ENCODE measurements at places on chromosomes 12 and 14. TPM values are rescaled to one million over a fixed set of nuclear protein-coding genes. Genes with fewer than 3 reads are reported as not detected.

ZC2HC1C gene
- 3.0 TPM for total RNA-seq

SLC22A17 gene
- 35.3 TPM for total RNA-seq

PTPN21 gene
- total RNA-seq = 20.3 TPM

ADAM21 gene
- not detected for total RNA-seq

KRT8 gene
- total RNA-seq = 815 TPM

OTOGL gene
- total RNA-seq = 0.57 TPM

TAS2R42 gene
- not detected for total RNA-seq

CACNA2D4 gene
- total RNA-seq = 3.4 TPM

SERPINA10 gene
- total RNA-seq = not detected

DNA sequence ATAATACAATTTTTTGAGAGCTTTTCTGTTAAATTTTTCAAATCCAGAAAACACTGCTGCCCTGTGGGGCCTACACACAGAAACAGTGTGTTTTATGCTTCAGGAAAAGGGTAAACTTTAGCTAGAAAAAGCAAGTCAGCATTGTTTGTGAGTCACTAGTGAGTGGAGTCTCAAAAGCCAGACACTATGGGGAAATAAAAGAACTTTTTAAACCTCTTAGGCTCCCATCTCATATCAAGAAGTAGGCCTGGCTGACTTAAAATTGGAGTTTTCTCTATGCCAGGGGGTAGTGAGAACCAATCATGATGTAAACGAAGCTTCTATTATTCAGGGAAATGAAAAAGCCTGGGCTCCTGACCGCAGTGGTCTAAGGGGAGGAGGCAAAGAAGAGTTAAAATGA, 12.6 kb downstream of the GPR65 start:
- no peak for DNase-seq

DNA sequence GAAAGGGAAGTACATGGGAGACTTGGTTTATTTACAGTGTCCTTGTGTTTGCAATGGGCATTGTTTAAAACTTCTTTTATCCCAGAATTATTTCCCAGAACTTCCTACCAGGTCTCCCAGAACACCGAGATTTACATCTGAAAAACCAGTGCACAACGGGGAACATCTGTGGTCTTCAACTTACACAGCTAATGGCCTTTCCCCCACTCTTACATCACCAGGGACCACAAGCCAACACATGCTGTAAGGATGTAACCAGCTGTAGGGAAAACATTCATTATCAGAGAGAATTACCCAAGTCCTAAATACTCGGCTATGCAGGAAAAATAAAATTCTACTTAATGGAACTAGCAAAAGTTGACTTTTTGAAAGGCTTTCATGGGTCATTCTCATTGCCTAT, 267.6 kb downstream of the DUSP6 start:
- no peak for DNase-seq

- no peak for DNase-seq
Measured at GRCh38 chr12:53427905-53428594, 4.4 kb downstream of the AMHR2 start.

DNA sequence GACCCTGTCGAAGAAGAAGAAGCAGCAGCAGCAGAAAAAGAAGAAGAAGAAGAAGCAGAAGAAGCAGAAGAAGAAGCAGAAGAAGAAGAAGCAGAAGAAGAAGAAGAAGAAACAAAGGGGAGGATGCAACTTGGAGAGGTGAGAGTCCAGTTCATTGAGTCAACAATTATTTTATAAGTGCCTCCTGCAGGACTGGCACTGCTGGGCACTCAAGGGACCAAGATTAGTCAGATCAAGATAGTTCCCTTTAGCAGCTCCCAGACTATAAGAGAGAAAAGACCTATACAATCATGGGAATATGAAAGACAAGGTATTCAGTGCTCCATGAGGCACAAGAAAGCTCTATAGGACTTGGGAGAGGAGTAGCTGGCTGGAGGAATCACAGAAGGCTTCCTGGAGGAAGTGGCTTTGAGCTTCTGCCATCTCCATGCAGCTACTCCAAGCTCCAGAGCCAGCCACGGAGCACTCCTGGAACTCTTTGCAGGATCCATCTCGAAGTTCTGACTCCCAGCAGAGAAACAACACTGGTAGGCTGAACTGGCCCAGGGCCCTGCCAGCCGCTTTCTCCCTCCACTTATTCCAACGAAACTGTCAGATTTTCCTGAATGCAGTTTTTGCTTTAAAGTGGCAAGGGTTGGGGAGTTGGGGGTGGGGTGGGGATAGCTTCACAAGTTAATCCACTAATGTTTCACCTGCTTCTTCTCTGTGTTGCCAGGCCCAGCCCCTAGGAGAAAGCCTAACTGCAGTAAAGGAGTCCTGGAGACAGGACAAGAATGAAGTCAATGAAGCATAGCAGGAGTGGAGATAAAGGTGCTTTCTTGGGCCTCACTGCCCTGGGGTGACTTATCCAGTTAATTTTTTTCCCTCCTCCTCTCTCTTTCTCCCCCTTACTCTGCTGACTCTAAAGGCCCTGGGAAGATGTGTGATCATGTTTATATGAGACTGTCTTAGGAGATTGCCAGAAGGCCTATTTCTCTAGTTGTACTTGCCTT, 140.1 kb upstream of the PARP11 start:
- no peak for DNase-seq

DNA sequence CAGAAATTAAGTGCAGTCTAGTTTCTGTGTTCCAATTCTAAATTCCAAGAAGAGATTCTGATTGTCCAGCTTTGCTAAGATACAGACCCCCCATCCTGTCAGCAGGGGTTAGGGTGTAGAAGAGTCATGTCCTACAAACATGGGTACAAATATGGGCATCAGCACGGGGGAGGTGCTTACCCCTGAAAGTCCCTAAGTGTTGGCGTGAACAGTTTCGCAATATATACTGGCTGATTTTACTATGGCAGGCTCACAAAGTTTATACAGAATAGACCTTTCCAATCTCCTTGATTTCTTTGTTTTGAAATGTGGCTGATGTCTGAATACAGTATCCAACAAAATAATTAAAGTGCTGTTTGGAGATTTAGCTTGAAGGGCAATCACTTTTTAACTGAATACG, 71.6 kb upstream of the PPM1H start:
- no peak for DNase-seq

GRCh38 chr12:102728506-102729242, 188.4 kb downstream of the PAH start:
- no peak for DNase-seq

DNA sequence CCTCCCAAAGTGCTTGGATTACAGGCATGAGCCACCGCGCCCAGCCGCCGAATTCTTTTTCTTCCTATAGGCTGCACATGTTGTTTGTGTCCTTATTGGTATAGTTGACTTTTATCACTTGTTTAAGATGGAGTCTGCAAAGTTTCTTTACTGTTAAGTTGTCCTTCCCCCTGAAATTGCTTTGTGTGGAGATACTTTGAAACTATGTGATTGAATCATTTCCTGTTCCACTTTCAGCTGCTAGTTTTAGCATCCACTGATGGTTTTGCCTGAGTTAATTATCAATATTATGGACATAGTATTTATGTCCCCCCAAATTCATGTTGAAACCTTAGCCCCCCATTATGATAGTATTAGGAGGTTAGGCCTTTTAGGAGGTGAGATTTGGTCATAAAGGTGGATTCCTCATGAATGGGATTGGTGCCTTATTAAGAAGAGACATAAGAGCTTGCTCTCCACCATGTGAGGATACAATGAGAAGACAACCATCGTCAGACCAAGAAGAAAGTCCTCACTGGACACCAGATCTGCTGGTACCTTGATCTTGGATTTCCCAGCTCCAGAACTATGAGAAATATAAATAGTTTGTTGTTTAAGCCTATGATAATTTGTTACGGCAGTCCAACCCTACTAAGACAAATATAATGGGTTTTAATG, 34.9 kb downstream of the PPHLN1 start:
- DNase-seq = no peak

- no peak for DNase-seq
Measured at GRCh38 chr12:116273813-116274550, 3.5 kb downstream of the MED13L start.

- DNase-seq = no peak
Measured at GRCh38 chr14:33742166-33742565, 208.7 kb downstream of the EGLN3 start.

DNA sequence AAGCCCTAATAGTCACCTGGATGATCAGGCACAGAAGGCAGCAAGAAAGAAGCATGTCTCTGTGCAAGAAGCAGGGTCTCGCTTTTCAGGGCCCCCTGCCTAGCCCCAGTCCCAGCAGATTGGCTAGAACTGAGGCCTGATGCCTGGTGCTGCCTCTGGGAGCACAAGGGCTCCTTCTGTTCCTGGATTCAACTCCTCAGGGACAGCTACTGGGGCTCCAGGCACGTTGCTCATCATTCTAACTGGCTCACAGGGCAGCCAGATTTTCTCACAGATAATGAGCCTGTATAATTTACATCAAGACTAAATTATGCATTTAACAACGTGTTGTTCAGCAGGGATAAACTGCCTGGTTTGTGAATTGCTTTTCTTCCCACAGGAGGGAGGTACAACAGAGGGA, 106.5 kb upstream of the PLXNC1 start:
- no peak for DNase-seq

- no peak for DNase-seq
Measured at GRCh38 chr12:103779410-103780092, 61.5 kb downstream of the NT5DC3 start.

- no peak for DNase-seq
Measured at GRCh38 chr12:45909041-45909713, 81.2 kb downstream of the SCAF11 start.

DNA sequence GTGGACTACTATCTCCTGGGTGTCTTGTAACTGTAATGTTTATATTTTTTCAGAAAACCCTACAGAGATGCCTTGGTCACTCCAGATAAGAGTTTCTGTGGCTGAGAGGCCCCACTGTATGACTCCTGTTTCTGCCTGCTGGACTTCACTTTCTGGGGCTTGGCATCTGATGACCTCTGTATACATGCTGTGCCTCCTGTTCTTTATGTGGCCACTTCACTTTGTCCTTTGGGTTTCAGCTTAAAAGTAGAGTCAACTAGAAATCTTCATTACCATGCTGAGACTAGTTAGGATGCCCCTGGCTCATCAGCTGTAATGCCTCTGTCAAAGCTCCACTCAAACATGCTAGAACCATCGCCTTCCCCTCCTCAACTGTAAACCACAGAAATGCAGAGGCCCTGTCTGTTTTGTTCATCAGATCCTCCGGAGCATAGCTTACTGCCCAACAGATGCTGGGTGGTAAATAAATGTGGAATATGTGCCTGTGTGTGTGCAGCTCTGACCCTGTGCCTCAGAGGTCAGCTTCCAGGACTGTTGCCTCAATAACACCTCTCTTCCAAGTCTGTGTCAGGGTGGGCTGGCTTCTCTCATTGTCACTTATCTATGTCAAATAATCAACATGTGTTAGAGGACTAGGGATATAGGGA, 25.5 kb downstream of the ZNF664 start:
- no peak for DNase-seq

DNA sequence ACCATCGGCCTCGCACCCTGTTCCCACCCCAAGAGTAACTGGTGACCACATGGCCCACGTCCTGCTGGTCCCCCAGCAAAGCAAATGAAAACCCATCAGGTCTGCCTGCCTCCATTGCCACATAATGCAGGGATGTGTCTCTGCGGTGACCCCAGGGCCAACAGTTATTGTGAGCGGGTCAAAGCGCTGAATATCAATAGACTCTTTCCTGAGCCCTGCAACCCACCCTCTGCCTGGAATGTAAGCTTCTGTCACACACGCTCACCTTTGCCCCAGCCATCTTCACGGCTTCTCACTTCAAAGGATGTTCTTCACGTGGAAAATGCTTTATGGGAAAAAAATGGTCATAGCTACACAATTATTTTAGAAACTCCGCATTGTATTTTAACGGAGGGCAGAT, 63.9 kb downstream of the FZD10 start:
- DNase-seq = no peak

DNA sequence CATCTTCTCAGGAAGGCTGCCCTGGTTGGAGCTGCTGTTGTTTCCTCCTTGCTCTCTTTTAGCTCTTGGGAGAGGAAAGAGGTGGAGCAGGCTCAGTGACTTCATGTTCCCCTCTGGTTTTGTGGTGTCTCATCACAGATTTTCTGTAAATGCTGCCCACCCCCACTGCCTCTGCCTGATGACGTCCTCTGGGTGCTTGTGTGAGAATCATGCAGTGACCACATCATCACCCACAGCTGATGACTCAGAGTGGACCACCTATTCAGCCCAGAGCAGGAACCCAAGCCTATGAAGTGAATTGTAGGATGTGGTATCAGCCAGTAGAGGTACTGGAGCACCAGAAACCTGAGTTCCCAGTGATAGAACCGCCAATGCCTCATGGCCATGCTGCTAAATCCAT, at the start of gene GZMB:
Gene GZMB (minus strand): TSS at position 33 of the 400 bp plus-strand sequence. CDS start 30 bp downstream, at position 3.
- no peak for DNase-seq

DNA sequence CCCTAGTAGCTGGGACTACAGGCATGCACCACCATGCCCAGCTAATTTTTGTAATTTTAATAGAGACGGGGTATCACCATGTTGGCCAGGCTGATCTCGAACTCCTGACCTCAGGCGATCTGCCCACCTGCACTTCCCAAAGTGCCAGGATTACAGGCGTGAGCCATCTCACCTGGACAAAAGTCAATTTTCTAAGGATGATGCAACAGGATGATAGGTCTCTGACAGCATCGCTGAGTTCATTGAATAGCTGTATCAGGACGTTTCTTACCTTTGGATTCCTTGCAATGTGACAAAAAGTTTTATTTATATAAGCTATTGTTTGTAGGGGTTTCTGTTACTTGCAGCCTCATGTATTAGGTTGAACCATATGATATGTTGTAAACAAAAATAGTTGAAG, 55.5 kb upstream of the PCED1B start:
- DNase-seq = no peak

GRCh38 chr12:128991716-128992115, 138.4 kb downstream of the GLT1D1 start:
- no peak for DNase-seq

DNA sequence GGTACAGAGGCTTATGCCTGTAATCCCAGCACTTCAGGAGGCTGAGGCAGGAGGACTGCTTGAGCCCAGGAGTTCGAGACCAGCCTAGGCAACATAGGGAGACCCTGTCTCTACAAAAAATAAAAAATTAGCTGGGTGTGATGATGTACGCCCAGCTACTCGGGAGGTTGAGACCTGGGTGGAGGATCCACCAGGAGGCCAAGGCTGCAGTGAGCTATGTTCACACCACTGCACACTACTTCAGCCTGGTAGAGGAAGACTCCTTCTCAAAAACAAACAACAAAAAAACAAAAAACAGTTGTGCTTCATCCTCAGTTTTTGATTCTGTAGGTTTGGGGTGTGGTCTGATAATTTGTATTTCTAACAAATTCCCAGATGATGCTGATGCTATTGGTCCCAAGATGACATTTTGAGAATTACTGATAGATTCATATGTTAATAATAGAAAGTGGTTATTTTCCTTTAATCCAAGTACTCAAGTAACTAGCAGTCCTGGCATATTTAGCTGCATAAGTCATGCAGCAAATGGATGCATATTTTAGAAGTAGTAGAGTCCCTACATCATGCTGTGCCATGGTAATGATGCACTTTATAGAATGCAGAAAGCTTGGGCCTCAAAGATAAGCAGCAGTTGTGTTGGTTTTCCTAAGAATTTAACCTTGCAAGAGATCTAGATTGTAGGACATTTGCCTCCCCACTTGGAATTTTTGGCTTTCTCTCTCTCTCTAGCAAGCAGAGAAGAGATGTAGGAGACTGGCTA, 76.1 kb upstream of the PAWR start:
- DNase-seq = no peak

Measured in ureter (tissue), 1 donor.